ENCODE measurements at places on chromosomes 5 and 9.

GRCh38 chr9:91202736-91203283 is 158.9 kb downstream of the AUH start:
- no peak for DNase-seq

DNA sequence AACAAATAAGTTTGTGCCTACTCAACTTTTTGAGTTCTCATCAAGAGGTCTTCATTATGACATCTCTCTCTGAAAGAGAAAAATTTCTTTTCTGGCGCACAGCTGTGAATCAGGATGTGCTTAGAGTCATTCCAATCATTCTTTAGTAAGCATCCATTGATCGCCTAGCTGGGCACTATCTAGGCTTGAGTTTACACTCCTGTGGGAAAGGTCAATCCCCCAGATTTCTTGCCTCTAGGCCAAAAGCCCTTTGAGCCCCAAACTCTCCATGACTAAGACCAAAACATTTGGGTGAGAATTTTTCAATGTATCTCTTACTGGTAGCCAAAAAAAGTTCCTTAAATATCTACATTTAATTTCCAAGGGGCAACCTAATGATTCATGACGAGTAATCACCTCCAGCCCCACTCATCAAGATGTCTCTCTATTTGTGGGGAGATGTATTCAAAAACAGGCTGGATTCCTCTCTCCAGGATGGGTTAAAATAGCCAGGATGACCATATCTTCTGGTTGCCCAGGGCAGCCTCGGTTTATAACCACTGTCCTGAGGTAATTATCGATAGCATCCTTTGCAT is 101.7 kb downstream of the GNA14 start:
- no peak for DNase-seq

DNA sequence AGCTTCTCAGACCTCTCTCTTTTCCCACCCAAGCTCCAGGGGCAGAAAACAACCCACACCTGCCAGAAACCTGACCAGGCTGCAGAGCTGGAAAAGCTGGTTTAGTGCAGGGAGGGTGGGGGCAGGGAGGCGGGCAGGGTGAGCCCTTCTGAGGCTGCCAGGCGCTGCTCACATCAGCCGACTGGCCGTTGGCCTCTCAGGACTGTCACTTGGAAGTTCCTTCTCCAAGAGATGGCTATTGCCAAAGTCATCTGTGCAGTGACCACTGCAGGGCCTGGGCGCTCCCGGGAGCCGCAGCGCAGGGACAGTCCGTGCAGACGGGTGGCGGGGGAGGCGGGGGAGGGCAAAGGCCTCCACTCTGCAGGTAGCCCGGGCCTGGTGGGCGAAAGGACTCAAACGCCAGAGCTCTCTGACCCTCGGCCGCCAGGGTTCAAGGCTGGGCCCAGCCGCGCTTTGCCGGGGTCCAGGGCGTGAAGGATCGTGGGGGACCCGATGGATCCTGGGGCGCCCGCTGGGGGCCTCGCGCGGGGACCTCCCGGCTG is 205.0 kb upstream of the IER5L start:
- DNase-seq = peak; percentile 80

DNA sequence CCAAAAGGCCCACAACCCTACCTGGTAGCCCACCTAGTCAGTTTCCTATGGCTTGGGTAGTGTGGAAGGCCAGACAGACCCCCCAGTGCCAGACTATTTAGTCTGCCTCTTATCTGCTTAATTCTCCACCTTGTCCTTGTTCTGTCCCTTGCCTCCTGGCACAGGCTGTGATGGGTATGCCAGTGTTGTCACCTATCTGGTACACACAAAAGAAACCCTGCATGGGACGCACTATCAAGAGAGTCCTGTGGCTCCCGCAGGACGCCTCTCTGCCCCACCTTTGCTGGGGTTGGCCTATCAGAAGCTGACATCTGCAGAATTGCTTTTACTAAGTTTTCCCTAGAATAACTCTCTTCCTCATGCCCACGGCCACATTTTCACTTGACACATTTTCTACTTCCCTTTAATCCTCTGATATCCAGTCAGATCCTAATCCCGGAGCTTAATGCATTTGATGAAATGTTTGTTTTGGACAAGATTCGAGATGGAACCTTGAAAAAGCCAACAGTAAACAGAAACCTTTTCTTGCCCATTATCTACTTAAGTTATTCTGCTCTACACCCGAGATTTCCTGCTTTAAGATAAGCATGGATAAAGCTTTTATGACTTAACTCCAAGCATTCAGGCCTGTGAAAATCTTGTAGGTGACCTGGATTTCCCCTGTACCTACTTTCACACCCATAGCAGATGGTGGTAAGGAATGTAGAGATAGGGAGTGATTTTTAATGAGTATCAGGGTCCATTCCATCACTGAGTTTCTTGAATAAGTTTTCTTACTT is 468.5 kb downstream of the ZNF608 start:
- DNase-seq = no peak

GRCh38 chr9:94498801-94499453 is 56.0 kb upstream of the PCAT7 start:
- peak; percentile 72 for DNase-seq

DNA sequence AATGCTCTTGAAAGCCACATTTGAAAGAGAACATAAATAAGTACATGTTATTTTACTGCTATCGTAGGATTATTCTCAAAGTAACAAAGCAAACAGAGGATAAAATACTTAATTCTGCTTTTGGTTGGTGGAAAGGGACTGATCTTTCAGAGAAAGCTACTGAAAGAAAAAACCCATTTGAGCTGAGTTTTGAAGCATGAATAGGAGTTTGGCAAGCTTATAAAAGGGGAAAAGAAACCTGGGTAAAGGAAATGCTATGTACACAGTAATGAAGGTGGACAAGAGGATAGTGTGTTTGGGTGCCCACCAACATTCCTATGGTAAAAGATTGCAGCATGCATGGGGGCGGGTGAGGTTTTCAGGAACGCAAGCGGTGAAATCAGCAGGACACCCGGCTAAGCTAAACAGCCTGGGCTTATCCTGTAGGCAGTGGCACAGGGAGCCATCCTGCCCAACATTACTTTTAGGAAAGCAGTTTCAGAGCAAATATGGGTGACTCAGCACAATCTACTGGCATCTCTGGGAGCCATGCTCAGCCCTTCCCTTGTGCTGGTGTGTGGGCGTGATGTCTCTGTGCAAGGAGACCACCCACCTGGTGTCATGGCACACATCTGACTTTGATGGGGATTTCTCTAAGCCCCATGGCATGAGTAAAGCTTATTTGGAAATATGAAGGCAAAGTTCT is 673.9 kb upstream of the KLF4 start:
- no peak for DNase-seq

DNA sequence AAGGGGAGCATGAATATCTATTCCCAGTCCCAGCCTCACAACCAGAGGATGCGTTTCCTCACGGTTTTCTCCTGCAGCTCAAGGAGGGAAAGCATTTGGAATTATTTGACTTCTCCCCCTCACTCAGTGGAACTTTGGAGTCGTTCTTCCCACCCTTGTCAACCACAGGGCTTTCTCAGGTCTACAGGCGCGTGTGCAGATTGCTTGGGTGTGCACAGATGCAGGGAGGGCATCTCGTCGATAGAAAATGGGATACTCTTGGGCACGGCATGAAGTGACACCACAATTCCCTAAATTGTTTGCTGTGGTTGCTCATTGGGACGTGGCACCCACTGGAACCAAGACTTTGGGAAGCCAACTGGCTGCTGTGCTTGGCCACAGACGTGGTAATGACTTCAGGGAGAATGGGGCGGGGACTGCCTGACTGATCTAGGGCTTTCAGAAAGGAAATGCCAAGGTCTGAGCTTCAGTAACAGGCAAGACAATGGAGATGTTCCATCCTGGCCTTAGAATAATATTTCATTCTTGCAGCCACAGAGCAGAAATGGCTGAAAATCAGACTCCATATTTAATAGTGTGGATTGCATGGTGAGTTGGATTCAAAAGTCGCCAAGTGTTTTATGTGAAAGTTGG is 12.2 kb upstream of the OBP2B start:
- DNase-seq = no peak

DNA sequence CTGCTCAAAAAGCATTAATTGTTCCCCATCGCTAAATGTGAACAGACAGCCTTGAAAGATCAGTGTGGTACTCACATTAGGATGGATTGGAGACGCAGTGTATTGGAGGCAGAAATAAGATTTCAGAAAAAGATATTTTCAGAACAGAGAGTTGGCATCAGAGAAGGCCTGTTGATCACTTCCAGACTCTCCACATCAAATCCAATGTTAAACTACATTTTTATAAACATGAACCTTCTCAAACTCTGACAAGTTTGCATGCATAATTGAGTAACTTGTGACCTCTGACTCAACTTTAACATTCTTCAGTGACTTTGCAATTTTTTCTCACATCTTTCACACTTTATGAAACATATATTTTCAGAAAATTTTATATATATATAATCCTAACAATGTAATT is 919.6 kb upstream of the SEMA6A start:
- DNase-seq = no peak

GRCh38 chr9:7097785-7098752 is 340.3 kb downstream of the KDM4C start:
- no peak for DNase-seq

GRCh38 chr9:74125941-74126340 is 371.2 kb upstream of the RORB start:
- DNase-seq = peak; percentile 0

- DNase-seq = no peak
Measured at GRCh38 chr5:81783401-81783800, 32.5 kb upstream of the SSBP2 start.

DNA sequence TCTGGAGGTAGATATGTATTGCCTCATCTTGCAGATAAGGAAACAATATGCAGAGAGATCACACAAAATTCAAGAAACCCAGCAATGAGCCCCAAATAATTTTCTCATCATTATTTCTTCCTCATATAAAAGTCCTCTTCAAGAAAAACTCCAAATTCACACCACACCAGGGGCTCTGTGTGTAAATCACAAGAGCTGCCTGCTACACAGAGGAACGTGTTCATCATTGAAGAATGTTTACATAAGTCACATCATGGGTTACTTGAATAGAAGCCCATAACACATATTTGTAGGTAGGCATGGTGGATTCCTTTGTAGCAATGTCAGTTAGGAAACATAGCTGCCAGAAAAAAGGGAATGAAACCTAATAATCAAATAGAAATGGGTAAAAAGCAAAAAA is 308.1 kb upstream of the TLE4 start:
- no peak for DNase-seq

DNA sequence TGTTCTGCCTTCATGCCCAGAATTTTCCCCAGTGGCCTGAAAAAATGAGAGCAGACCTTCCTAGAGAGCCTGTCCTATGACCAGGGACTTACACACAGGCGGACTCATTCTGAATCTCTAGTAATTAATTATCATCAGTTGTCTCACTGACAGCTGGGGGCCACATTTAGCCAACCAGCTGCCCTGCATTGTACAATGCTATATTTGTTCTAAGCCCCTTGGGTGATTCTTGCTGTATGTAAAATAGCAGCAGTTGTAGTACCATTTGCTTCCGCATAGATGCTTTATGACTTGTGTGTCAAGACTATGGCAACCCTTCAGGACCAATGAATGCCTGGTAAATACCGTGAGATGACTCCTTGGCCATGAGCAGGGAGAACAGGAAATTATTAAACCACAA is 415.4 kb upstream of the SEMA6A start:
- no peak for DNase-seq

DNA sequence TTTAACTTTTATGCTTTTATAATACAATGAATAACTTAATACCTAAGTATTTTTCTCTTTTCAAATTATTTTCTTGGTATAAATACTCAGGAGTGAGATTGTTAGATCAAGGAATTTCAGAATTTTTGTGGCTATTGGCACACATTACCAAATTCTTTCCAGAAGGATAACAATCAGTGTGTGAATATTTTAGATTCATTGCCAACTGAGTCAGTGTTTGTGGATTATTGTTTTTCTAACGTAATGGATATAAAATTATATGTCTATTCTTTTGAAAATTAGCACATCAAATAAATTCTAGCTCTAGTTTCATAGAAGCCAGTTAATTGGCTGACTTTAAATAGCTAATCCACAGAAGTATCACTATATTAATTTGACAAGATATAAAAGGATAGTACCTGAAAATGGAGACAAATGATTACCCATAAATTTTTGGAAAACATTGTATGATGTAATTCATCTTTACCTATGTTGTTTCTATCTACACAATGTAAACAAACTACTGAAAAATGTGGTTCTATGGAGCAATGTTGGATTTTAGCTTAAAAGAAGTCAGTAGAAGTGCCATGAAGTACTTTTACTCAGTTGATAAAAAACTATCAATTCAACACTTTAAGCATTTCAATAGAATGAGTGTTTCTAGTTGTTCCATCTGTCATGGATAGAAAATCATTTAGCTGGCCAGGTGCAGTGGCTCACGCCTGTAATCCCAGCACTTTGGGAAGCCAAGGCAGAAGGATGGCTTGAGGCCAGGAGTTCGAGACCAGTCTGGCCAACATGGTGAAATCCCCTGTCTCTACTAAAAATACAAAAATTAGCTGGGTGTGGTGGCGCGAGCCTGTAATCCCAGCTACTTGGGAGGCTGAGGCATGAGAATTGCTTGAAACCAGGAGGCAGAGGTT is 185.1 kb downstream of the ADAMTSL1 start:
- peak; percentile 82 for DNase-seq

DNA sequence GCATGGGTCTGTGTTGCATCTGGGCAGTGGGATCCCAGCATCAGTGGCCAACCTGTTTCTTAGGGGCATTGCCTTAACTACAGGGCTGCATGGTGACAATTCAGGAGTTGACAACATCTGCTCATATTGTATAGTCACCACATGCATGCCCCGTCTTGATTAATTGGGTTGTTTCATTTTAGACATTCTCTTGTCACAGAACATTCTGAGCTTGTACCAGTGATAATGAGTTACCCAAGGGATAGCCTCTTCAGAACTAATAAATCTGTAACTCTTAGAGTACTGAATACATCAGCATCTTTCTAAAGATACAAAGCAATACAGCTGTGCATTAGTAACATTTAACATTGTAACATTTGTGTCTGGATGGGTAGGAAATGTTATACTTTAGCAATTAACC is 426.5 kb upstream of the CD180 start:
- DNase-seq = no peak

GRCh38 chr9:115590011-115590410 is 472.1 kb upstream of the TNC start:
- no peak for DNase-seq

All from trophoblast cell (in vitro differentiated cells and primary cell).